Non-pigmented ciliary epithelial cell (primary cell): ENCODE measurements at places on chromosomes 2 and 18.

DNA sequence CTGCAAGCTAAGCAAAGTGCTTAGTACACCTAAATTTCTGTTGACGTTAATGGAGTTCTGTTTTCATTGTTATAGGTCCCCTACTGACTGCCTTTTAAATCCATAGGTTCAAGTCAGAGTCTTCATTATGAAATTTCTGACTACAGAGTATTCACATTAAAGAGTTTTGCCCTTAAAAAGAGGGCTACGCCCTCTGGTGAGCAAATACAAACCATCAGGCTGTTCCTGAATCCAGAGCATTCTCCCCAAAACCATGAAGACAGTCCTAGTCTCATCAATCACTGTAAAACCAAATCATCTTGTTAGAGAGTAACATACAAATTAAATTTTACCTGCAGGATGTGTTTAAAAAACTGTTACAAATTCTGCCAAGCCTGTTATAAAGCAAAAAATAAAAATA is 1091.7 kb downstream of the TDRD15 start:
- DNase-seq = no peak

- DNase-seq = no peak
Observed at GRCh38 chr2:190335225-190335559, 8.2 kb upstream of the INPP1 start.

DNA sequence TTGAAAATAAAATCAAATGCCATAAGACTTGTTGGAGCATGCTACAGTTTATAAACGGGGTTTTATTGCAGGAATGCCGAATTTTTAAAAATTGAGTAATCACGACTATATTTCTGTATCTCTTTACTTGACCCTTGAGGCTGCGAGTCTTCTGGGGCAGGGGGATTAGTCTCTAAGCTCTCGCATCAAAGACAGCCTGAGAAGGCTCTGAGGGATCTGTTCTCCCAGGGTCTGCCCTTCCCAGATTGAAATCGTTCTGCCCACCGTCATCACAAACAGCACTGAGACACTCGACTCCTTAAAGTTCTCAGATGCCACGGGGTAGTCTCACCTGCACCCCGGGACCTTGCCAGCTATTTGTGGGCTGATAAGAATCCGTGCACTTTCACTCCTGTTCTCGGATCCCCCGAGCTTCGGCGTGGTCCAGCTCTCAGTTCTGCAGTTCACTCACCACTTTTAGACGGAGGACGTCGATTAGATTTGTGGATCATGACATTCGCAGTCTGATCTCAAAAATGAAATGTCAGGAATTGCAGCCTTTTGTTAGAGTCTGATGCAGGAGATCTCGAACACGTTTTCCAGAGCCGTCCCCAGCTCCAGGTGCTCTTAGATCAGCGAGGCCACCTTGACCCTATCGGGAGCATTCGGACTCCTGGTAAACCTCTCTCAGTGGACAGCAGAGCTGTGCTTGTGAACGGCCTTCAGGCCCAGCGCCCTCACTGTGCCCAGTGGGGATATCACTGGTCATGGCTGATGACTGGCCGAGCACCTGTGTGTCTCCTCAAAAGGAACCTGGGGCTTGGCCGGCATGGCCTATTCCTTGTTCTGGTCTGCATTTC is 43.0 kb downstream of the TWIST2 start:
- DNase-seq = no peak

- no peak for DNase-seq
Observed at GRCh38 chr2:230865766-230866755, 1.3 kb downstream of the ITM2C start.

- no peak for DNase-seq
Observed at GRCh38 chr2:26970928-26971627, 641 bp downstream of the MAPRE3 start.

- no peak for DNase-seq
Observed at GRCh38 chr2:76019128-76019527, 308.4 kb upstream of the GCFC2 start.

- DNase-seq = no peak
Observed at GRCh38 chr18:68121826-68122225, 593.1 kb downstream of the TMX3 start.
